ENCODE measurements at places on chromosomes 2 and 18. TPM values are rescaled to one million over a fixed set of nuclear protein-coding genes. Genes with fewer than 3 reads are reported as not detected.

The STEAP3 gene
- total RNA-seq: 44.8 TPM

GRCh38 chr2:237742191-237742590, 56.4 kb upstream of the RBM44 start:
- DNase-seq: no peak

The ACTG2 gene
- total RNA-seq: 0.23 TPM

DNA sequence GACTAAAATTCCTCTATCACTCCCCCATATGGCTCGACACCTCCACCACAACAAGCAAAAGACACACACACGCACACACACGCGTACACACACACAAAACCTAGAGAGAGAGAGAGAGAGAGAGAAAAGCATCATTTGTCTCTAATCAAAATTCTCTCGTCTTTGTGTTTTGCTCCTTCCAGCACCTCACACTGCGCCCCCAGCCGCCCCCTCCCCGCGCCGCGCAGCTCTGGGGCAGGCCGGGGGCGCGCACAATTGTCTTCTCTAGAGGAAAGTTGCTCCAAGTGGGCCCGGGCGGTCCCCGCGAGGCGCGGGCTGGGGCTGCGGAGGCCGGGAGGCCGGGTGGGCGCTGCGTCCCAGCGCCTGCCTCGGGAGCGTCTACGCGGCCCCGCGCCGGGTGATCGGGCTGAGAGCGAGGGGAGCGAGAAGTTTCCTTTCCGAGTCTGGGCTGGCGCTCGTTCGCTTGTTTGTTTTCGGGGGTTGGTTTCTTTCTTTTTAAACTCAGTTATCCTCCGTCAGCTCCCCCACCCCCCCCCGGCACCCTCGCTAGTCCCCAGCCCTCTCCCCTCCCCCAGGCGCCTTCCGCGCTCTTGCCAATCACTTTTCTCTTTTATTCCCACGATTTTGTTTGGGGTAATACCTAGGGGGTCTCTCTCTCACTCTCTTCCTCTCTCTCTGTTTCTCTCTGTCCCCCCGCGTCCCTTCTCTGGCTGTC, 4.1 kb downstream of the ZEB2 start:
- no peak for DNase-seq

DNA sequence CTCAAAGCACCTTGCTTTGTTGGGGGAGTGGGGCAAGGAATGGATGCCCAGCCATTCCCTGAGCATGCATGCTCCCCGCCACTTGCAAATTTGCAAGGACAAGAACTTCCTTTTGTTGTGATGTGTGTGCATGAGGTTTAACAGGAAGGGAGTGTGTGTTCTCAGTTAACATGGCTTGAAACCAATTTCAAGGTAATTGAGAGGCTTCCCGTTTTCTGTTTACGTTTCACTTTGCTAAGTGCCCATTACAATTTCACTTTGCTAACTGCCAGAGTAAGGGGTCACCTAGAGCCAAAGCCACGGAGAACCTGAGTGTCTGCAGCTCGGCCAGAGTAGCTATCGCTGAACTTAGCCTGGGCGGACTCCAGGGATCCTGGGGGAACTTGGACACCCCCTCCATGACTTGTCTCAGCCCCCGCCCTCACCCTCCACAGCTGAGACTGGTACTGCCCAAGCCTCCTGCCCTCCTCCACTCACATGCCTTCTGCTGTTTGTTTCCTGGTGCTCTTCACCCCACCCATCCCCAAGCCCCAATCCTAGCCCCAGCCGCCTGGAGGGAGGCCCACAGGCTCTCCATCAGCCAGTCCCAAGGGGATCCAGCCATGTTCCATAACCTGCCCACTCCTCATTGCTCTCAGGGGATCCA, 53.6 kb upstream of the LAPTM4A start:
- DNase-seq: no peak

The SIX2 gene
- total RNA-seq: 0.51 TPM

DNA sequence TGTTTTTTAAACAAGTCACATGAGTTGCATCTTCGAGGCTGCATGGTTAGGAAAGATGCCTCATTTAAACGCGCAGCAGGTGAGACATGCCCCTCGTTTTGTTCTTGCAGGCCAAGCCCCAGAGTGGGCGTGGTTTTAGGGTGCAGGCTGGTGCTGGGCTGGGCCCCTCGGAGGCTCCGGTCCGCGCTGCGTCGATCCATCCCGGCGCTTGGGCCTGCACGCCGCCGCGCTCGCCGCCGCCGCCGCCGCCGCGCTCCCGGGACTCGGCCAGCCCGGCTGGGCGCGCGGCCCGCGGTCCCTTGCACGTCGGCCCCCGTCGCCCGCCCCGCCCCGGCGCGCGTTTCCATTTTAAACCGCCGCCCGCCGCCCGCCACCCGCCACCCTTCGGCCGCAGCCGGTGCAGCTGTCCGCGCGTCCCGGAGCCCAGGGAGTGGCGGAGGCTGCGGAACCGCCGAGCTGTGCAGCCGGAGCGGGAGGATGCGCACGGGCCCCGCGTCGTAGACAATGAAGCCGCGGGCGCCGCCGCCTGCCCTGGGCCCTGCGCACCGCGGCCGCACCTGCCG, 175.5 kb downstream of the AGAP1 start:
- DNase-seq: no peak

The ABCB11 gene
- total RNA-seq: 0.05 TPM

The PID1 gene
- 2.9 TPM for total RNA-seq

The PRKAG3 gene
- not detected for total RNA-seq

DNA sequence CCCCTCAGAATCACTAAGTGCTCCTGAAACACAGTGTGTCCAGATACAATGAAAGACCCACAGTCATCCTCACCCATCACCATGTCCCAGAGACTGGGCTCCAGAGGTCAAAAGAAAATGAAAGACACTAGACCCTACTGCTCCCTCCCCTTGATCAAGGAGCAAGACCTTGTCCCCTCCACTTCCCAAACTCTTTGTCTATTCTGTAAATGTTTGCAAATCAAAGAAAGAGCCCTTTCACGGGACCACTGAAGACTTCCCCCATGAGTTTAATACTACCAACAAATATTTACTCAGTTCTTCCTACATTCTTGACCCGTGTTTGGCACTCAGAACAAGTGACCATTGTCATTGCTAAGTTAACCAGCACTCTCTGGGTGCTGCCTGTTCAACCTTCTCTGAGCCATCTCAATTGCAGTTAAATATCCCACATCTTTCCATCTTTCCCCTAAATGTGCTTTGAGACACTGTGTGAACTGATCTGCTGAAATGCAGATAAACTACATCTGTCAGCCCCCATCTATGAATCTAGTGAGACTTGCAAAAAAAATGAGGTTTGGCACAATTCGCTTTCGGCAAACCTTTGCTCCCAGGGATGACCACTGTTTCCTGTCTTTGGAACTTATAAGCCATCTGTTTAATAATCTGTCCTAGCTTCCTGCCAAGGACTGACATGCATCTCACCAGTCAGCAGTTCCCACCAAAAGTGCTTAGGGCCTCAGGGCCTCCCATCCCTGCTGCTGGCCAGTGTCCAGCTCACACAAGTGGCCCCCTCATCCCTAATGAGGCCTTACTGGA, 170.3 kb downstream of the GFPT1 start:
- no peak for DNase-seq

GRCh38 chr2:206869824-206870495, 69.4 kb upstream of the CPO start:
- no peak for DNase-seq

- no peak for DNase-seq
Observed at GRCh38 chr2:200208041-200208440, 98.5 kb upstream of the SPATS2L start.

The ABCG5 gene
- 0.05 TPM for total RNA-seq

- DNase-seq: no peak
Observed at GRCh38 chr2:65536596-65536995, 104.2 kb upstream of the SPRED2 start.

DNA sequence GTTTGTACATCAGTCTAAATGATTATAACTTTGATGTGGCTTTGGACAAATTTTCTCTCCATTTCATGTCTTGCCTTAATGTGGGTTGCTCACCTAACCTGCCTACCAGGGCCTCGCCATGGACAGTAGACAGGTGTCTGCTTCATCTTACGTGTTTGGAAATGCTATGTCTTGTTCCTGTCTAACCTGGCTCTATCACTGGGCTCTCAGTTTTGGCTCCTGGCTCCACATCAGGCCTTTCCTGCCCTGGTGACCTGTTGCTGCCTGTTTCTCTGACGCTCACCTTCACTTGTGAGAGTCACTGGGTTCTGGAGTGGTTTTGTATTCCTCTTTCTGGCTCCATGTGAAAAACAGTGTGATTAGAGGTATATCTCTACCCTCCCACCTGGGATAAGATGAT, 65.9 kb downstream of the PHLPP1 start:
- no peak for DNase-seq

DNA sequence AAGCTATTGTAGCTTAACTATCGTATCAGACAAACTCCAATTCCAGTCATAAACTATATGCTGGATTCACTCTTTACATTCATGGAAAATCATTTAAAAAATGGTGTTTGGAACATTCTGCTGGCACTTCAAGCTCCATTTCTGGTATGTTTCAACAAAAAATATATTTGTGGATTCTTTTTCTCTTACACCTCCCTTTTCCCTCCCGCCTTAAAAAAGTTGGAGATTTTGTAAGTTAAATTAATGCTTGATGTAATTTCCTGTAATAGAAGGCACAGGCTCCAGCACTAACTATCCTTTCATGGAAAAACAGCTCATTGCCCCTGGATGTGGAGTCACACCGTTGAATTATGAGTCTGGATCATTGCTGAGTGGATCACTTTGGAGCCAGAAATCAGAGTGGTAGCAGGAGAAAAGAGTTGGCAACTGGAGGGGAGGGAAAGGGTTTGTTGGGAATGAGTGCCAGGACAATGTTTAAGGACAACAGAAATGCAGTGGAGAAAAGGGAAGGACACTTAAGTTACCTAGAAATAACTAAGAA, 102.8 kb downstream of the ICOS start:
- DNase-seq: no peak

The RRM2 gene
- 294 TPM for total RNA-seq

The C1QL2 gene
- total RNA-seq: not detected

The SRBD1 gene
- 9.7 TPM for total RNA-seq

The ALKAL2 gene
- not detected for total RNA-seq

GRCh38 chr2:237143118-237143517, 57.4 kb downstream of the COPS8 start:
- no peak for DNase-seq

GRCh38 chr18:12262748-12263147, 8.6 kb downstream of the CIDEA start:
- DNase-seq: no peak

- DNase-seq: no peak
Observed at GRCh38 chr18:35688757-35689156, 107.2 kb downstream of the GALNT1 start.

DNA sequence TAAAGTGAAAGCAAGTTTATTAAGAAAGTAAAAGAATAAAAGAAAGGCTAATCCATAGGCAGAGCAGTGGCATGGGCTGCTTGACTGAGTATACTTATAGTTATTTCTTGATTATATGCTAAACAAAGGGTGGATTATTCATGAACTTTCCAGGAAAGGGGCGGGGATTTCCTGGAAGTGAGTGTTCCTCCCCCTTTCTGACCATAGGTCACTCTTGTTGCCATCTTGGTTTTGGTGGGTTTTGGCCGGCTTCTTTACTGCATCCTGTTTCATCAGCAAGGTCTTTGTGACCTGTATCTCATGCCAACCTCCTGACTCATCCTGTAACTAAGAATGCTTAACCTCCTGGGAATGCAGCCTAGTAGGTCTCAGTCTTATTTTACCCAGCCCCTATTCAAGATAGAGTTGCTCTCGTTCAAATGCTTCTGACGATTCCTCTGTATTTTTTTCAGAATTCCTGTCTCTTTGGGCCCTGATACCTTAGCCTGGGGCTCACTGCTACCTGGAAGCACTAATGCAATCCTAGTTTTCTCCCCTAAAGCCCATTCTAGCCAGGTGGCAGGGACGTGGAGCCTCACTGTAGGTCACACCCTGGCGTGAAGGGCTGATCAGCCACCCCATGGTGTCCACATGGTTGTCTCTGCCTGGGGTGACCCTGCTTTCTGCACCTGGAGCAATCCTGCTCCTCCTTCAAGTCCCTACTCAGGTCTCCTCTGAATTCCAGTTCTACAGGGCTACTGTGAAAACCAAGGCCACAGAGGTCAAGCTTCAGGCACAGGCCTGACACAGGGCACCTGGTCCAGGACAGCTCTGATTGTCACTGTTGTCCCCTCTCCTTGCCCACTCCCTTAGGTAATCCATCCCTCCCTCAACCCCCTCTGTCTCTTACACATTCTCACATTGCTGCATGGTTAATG, 6.0 kb upstream of the SLC35F6 start:
- DNase-seq: peak; percentile 96

GRCh38 chr2:216533609-216534008, 35.0 kb downstream of the RPL37A start:
- DNase-seq: no peak

GRCh38 chr18:26440644-26441043, 107.7 kb downstream of the KCTD1 start:
- DNase-seq: no peak
